ENCODE measurements at places on chromosomes 1 and 21. TPM values are rescaled to one million over a fixed set of nuclear protein-coding genes. Genes with fewer than 3 reads are reported as not detected.

DNA sequence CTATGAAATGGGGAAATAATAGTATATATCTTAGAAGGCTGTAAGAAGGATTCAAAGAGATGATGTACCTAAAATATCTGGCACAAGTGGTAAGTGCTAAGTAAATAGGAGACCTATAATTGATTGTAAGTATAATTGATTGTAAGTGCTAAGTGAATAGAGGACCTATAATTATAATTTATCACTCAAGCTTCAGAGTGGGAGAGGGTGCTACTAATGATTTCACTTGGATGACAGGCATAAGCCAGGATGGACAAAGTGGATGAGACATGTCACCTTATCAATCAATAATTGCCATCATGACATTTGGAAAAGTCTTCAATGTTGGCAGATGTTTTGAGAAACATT, 11.2 kb downstream of the RCAN1 start:
- no peak for DNase-seq

DNA sequence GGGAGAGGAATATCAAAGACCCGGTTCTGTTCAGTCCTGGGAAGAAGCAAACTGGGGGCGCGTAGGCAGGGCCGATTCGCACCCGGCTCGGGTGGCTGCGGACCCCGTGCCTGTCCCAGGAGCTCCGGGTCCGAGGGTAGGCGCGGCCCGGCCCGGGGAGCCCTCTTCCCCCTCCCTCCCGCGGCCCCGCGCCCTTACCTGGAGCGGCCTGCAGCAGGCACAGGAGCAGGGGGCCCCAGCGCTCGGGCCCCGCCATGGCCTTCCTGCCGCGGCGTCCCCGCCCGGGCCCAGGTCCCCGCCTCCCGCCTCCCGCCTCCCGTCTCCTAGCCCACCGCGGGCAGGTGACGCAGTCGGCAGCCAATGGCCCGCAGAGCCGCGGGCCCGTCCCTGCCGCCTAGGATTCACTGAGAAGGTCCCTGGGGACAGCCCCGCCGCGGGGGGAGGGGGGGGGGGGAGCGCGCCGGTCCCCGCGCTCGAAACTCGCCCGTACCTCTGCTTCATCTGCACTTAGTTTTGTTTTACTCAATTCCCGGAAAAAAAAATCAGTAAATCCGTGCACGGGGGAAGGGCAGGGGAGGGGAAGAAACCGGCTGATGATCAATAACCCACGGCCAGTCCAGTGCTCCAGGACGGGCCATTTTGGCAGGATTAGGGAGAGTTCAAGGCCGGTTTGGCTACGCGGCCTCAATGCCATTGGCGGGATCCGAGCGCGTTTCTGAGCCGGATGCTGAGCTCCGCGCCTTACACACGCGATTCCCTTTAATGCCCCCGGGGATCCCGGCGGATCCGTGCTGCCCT, at the start of gene IFNLR1:
IFNLR1 (minus strand) TSS at position 297 of the 798 bp plus-strand sequence; CDS start at position 256, 41 bp downstream.
- peak; percentile 91 for DNase-seq

GRCh38 chr1:51293898-51294515, 36.4 kb downstream of the TTC39A start:
- peak; percentile 41 for DNase-seq

DNA sequence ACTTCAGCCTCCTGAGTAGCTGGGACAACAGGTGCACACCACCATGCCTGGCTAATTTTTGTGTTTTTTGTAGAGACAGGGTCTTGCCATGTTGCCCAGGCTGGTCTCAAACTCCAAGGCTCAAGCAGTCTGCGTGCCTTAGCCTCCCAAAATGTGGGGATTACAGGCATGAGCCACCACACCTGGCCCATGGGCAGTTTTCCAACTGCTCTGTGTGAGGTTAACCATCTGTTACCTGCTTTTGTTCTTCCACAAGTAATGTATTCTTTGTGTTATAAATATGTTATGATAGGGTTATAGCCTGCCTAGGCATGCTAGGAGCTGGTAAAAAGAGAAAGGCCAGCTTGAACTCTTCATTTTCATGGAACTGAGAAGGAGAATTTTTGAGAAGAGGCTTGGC, 30.7 kb downstream of the TUFT1 start:
- DNase-seq, result no peak

DNA sequence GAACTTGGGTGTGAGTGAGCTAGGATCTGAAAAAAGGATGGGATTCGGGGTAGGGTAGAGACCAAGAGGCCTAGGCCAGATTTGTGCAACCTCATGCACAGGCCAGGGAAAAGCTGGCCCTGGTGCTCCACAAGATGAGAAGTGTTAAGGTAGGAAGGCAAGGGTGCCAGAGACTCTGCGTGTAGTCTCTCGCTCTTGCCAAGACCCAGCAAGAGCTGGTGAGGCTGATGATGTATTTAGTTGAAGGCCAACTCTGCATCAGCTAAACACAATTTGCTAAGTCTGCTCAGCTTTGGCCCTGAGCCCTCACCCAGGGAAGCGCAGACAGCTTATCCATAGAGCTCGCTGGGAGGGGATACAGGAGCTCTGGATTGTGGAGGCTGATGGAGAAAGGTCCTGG, 26.6 kb upstream of the SOX13 start:
- DNase-seq, result no peak

The HUNK gene
- 2.0 TPM for total RNA-seq

The UTS2 gene
- not detected for total RNA-seq

All from upper lobe of right lung (tissue), 1 donor.